ENCODE measurements at places on chromosomes 1 and 21.

DNA sequence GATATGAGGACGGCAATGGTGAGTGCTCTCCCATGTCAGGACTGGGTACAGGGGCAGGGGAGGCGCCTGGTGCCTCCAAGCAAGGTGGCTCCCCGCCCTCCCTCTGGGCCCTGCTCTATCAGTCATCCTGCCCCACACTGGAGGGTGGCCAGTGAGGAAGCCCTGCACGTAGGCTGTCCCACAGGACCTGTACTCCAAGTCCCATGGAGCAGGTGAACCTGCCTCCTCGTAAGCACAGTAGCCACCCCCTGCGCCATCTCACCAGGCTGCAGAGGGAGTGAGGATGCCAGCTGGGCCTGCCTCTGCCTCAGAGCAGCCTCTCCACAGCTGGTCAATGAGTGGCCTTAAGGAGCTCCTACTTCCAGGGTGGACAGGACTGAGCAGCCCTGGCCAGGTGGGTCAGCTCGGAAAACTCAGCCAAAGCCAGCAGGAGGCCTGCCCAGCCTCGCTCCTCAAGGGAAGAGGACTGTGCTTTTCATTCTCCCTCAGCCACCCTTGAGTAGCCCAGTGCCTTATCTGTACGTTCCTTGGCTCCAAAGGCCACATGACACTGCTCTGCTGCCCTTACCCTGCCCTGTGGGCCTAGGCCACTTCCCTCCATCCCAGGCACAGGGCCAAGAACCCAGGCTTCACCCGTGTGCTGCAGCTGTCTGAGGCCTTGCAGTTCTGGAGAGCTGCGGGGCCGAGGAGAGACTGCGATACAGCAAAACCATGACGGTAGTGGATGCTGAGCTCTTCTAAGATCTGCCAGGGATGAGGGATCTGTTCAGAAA is 39.6 kb downstream of the SLC45A1 start:
- no peak for DNase-seq

DNA sequence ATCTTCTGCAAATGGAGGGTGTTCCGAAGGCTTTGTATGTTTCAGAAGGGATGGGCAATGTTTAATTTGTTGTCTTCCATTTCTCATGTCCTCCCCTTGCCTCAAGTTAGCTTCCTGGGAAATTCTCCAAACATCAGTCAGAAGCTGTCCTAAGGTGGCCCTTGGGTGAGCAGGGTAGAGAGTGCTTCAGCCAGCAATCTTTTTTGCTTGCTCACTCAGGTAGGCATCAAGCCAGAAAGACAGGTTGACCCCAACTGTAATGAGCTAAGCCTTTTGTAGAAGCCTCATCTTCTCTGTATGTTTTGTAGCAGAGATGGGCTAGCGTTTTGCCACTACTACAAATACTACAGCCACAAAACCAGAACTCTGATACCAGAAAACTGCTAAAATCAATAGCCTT is 321.5 kb upstream of the FAM78B start:
- DNase-seq = no peak

- DNase-seq = peak; percentile 59
Observed at GRCh38 chr1:160711602-160712311, at the start of gene CD48. CD48 (minus strand) TSS chr1:160711822; CDS start chr1:160711763, 59 bp downstream.

DNA sequence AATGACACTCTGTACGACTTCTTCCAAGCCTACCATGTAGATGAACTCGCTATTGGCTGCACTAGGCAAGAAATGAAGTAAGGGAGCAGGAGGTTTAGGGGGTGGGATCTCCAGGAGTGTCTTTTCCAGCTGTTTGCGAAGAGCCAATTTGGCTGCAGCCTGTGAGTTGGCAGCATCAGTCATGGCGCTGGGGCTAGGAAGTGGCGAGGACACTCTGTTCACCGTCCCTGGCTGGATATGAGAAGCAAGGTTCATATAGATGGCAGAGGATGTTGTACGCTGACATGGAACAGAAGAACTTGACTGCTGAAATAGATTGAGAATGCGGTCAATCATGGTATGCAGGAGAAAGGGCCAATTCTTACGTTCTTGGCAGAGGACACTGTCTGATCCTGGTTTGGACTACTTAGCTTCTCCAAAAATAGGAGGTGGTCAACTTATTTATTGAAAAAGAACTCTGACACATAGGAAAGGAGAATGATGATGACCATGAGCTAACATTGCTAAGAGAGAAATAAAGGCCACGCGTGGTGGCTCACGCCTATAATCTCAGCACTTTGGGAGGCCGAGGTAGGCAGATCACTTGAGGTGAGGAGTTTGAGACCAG is 41.2 kb downstream of the SLC27A3 start:
- DNase-seq = no peak

DNA sequence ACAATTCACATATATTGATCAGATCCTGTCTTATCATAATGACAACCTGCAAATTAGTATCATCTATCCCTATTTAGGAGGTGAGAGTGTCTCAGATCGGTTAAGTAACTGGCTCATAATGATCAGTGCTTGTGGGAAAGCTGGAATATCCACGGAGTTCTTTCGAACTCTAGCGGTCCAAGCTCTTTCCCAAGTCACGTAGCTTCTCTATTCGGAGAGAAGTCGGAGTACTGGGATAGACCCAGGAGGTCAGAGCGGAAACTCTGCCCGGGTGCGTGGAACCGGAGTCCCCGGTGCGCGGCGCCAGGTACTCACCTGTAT is 339 bp downstream of the PTGS2 start:
- DNase-seq = no peak

GRCh38 chr1:151612501-151613281 is 841 bp downstream of the SNX27 start:
- DNase-seq = peak; percentile 22

- no peak for DNase-seq
Observed at GRCh38 chr1:101331794-101332193, 95.0 kb downstream of the S1PR1 start.

DNA sequence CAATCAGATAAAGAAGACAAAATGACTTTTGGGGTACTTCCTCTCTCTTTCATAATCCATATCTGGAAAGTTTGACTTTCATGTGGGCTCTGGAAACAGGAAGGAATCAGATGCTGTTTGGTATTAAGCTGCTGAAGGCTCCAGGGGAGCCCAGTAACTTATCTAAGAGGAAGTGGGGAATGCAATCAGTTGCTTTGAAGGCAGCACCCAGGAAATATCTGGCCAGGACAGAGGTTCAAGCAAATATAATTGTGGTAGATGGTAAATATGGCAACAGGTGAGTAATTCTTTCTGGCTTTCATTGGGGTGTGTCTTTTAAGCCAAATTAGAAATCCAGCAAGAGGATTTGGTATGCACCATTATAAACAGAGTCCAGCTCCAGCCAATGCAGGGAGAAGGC is 44.4 kb downstream of the COLGALT2 start:
- peak; percentile 95 for DNase-seq

DNA sequence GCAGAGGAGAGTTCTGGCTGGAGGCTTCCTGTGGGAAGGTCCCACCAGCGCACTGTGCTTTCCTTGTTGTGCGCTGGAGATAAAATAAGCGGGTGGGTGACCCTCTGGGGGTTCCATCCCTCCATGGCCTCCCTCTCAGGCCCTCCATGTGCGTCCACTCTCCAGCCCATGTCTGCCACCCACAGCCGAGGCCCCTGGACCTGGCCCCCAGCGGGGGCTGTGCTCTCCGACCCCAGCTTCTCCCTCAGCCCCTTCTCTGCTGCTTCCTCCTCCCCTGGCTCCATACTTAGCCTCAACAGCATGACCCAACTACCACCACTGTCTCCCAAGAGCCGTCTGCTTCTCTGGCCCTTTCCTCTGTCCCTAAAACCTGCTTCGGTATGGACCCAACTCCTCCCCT is 61.4 kb downstream of the GNG4 start:
- no peak for DNase-seq

DNA sequence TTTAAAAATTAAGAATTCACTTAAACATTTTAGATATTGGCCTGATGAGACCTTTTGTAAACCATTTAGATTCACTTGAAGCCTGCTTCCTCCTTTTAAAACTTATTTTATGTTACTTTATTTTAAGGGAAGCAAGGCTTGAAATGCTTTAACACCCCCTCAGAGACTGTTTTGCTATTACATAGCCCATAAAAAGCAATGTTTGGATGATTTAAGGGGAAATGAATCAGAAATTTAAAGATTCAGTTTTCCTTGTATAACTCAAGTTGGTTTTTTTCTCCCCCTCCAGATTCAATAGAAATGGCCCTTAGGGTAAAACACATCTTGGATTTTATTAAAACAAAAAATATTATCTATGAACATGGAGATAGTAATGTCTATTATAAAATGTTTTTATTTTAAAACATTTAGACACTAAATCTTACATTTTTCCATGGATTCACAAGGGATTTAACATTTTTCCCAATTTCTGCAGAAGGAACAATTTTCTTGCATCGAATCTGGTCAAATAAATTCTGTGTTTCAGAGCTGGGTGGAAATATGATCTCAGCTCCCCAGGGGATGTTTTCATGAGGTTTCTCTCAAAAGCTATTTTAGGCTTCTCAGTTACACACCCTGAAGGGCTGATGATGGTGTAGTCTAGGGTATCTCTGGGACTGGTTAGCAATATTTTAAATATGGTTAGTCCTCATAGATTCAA is 69.3 kb upstream of the WARS2 start:
- no peak for DNase-seq

- DNase-seq = no peak
Observed at GRCh38 chr1:225815526-225816178, 5.7 kb downstream of the EPHX1 start.

- peak; percentile 100 for DNase-seq
Observed at GRCh38 chr1:28172713-28173150, 3.8 kb downstream of the PTAFR start.

DNA sequence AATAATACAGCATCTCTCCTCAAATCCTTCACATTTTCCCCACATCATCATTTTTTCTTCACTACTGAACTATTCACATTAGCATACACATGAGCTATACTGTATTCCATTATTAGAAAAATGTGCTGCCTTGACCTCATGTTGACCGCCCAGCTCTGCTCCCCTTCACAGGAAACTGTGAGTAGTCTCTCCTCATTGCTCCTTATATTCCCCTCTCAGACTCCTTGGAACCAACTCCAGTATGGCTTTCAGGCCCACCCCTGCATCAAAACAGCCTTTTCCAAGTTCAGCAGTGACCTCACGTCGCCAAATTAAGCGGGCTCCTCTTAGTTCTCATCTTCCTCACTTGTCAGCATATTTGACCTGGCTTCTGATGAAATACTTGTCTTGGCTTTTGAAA is 59.2 kb upstream of the SPAG17 start:
- no peak for DNase-seq

DNA sequence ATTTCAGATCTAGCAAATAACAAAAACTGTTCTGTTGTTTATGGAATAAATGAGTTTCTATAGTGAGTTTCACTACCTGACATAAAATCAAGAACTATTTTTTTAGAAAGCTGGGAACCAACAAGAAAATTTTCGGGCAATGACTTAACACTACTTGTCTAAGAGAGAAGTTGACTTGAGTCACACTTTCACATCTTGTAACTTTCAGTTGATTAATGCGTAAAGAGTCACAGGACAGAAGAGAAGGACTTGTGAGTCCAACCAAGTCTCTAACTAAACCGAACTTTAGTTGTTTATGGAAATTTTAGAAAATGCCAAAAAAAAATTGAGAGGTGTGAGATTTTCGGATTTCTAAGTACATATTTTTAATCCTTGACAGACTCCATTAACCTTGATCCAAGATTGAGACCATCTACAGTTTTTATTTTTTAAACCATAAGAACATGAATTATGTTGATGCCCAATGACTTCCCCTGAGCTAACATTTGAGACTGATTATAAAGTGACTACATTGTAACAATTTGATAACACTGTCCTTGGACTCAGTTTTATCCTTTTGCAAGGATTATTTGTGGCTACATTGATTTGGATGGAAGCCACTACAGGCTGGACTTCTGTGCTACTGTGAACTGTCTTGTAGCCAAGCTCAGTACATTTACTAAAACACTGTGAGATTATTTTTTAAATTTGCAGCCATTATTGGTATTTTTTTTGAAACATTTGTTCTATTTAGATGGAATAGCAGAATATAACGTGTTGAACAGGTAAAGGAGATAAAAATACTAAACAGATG is 284.0 kb downstream of the PTPRC start:
- DNase-seq = peak; percentile 95

DNA sequence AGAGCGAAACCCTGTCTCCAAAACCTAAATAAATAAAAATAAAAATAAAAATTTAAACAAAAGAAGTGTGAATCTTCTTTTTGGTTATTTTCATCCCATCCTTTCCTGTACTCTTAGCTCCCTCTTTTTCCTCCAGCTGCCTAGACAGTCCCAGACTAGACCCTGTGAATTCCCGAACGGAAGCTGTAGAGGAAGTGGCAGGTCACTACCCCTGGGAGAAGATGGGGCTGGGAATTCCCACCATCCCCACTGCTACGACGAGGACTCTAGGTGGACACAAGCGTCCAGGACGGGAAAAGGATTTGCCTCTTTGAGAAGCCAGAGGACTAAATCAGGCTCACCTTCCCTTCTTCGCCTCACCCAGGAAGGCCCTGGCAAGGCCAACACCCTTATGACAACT is 12.6 kb downstream of the RHBDL2 start:
- DNase-seq = no peak

- no peak for DNase-seq
Observed at GRCh38 chr1:188371295-188371806, 1542.6 kb downstream of the PLA2G4A start.

GRCh38 chr1:156096640-156097391 is 14.6 kb upstream of the MEX3A start:
- peak; percentile 91 for DNase-seq

DNA sequence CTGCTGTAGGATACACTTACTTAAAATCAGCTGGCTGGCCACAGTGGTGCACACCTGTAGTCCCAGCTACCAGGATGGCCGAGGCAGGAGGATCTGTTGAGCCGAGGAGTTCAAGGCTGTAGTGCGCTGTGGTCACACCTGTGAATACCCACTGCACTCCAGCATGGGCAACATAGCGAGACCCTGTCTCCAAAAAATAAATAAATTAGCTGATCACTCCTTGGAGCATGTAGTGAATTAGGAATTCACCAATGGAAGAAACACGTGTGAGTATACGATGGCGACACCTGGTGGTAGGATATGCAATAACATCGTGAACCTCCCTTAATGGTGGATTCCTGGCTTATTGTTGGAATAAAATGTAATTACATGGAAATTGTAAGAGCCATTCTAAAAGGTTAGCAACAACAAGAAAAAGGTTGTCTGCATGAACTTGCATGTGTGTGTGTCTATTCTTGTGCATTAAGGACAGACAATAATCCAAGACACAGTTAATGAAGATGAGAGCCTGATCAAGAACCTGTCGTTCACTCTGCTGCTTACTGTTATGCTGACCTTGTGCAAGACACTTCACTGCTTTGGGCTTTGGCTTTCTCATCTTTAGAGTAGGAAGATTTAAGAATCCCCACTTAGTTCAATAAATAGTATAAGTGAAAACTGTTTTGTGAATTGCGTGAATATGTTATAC is 38.6 kb upstream of the COX20 start:
- peak; percentile 34 for DNase-seq

DNA sequence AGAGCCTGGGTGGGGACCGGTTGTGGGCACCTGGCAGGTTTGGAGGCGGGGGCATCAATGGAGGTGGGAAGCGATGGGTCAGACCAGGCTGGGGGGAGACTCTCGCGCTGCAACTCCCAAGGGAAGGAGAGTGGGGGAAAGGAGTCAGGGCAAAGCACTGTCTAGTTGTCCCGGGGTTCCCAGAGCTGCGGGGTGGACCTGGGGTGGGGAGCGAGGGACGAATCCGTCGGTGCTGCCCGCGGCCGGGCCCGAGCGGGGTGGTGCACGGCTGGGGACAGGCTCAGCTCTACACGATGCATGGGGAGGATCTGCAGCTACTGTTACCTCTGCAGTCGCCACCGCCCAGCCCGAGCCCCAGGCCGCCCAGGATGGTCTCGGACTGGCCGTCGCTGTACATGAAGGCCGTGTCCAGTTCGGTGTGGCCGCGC is 427 bp downstream of the AKR7A2 start:
- no peak for DNase-seq

GRCh38 chr1:209893751-209894150 is 44.3 kb upstream of the SYT14 start:
- DNase-seq = no peak
